ENCODE measurements at places on chromosomes 3 and 15.

- DNase-seq: no peak
These were observed 414.4 kb upstream of the ALCAM start for GRCh38 chr3:104952146-104952972.

- no peak for DNase-seq
These were observed 47.0 kb downstream of the HEG1 start for GRCh38 chr3:125008766-125009165.

- no peak for DNase-seq
These were observed 824 bp upstream of the CILP start for GRCh38 chr15:65212097-65212496.

DNA sequence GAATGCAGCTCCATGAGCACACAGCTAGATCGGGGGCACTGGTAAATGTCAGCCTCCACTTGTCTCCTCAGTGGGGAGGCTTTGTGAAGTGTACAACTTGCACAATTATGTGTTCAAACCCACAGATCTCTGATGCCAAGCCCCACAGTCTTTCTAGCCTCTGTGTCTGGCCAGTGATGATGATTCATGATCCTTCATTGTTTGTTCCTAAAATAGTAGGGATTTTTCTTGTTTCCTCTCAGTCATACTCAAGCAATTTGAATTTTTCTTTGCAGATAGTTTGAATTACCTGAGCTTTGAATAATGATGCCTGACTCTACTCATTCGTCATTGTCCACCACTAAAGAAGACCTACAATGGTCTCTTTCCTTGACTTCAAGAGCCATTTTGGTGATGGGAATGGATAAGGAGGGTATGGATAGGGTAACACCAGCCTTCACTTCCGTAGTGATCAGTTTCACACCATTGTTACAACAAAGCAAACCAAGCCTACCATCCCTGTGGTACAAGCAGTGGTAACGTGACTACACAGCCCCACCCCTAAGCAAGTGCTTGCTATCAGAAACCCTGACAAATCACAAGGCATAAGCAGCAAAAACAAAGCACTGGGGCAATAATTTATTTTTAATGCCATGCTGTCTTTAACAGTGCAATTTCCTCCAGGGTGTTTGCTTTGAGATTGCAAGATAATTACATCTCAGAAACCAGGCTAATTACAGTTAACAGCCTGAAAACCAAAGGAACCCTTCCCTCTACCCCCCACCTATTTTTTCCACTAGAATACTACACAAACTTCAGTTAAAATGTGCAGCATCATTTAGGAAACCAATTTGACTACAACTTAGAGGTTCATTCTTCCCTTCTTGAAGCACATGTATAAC lies 114.1 kb upstream of the PPP2R3A start:
- no peak for DNase-seq

GRCh38 chr3:52210550-52211046 lies 12.6 kb downstream of the ALAS1 start:
- no peak for DNase-seq

- no peak for DNase-seq
These were observed 7.3 kb downstream of the ADAMTS17 start for GRCh38 chr15:100334456-100334855.

Measured in RKO (cell line).